Left lung (tissue), 14 donors: ENCODE measurements at places on chromosomes 1 and 21.

- no peak for DNase-seq
Measured at GRCh38 chr1:209577346-209577745, 6.2 kb upstream of the CAMK1G start.

DNA sequence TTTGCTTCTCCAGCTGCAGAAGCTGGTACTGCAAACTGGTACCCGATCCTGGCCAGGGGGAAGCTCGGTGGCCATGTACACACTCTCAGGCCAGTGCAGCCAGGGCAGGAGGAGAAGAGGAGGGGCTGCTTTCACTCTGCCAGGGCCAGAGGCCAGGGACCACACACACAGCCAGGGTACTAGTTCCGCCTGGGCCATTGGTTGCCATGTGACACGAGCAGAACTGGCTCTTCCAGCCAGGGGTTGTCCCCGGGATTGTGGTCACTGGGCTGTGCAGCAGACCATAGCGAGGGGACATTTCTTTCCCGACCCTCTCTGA lies 3.7 kb upstream of the SHISAL2A start:
- no peak for DNase-seq

GRCh38 chr1:2355373-2356261 lies 35.7 kb downstream of the MORN1 start:
- peak; percentile 64 for DNase-seq

- no peak for DNase-seq
Measured at GRCh38 chr1:220825819-220826551, 39.3 kb downstream of the MTARC1 start.

- DNase-seq: no peak
Measured at GRCh38 chr1:9835758-9836631, 12.2 kb upstream of the CLSTN1 start.

- peak; percentile 10 for DNase-seq
Measured at GRCh38 chr1:64891448-64891825, 74.9 kb downstream of the JAK1 start.

DNA sequence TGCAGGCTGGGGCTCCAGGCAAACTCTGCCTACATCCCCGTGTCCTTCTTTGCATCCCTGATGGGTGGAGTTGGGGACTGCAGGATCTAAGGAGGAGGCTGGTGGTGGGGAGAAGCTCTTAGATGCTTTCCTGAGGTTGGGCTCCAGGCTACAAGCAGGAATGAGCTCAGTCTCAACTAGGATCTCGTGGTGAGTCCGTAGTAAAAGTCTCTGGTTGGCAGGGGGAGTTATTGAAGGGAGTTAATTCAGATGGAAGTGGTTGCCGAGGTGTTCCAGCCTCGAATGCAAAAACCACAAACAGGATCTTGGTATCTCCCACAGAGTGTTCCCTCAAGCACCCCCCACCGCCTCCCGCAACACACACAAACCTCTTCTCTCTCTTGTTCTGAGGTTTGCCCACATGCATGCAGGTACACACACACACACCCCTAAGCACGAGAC lies 35.0 kb downstream of the TMCC2 start:
- DNase-seq: no peak

GRCh38 chr1:179001451-179001850 lies 24.2 kb upstream of the FAM20B start:
- no peak for DNase-seq

GRCh38 chr1:225757927-225758656 lies 19.5 kb upstream of the SRP9 start:
- no peak for DNase-seq

DNA sequence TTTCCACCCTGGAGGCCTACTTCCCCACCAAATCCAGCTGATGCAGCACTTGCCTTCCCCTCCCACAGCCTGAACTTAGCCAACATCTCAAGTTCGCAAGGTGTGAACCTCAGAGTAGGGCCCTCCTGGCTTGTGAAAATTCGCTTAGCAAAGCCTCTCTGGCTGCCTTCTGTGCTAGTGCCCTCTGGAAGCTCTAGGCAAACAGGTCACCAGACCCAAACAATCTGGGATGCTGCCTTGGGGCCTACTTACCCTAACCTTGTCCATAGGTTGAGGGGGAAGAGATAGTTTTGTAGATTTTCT lies 30.3 kb upstream of the TRABD2B start:
- DNase-seq: no peak

GRCh38 chr21:46126309-46127238 lies 28.7 kb downstream of the COL6A2 start:
- DNase-seq: peak; percentile 29

DNA sequence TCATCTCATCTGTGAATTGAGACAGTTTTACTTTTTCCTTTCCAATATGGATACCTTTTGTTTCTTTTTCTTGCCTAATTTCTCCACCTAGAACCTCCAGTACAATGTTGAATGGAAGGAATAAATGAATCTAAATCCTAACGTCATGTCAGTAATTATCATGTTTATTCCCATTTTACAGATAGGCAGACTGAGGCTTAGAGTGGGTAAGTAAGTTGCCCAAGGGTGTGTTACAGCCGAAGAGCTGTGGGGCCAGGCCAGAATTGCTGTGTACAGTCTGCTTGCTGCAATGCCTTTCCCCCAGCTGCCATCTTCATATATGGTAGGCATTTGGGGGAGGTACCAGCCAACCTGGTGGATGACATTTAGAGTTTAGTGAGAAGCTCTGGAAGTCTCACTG lies 162.7 kb downstream of the CAMTA1 start:
- no peak for DNase-seq

DNA sequence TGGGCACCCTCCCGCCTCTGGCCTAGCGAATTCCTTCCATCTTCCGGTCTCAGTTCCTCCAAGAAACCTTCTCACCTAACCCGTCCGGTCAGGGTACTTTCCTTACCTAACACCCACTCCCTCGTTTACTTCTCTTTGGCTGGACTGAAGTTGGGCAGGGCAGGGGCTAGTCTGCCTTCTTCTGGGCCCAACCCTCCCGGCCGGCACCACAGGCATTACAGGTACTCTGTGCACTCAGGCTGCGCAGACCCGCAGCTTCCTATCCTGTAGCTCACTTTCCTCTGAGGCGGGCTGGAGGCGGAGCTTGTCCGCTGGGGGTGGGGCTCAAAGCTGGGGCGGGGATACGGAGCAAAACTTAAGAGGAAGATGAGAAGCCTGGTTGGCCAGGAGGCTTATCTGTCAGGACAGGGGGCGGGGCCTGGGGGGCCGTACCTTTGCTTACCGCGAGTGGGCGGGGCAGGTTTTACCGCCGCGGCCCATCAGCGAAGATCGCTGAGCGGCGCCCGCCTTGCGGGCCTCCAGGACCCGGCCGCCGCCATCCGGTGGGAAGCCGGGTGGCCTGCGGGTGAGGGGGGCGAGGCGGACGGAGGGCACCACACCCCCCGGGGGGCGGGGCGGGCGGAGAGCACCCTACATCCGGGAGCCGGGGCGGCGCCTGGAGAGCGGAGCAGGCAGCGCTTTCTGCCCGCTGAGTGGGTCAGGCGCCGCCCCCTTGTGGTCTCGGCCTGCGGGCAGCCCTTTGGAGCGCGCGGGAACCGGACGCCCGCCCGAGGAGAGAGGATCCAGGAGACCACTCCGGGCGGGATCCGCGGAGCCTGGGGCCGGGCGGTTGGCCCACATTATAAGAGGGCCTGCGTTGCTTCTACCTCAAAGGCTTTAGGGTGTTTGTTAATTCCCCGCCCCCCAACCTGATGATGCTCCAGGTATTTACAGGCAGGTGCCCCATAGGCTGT lies 31.9 kb downstream of the ZNF648 start:
- peak; percentile 98 for DNase-seq
